Thoracic aorta (tissue), 2 donors: ENCODE measurements at places on chromosomes 6 and 20. TPM values are rescaled to one million over a fixed set of nuclear protein-coding genes. Genes with fewer than 3 reads are reported as not detected.

DNA sequence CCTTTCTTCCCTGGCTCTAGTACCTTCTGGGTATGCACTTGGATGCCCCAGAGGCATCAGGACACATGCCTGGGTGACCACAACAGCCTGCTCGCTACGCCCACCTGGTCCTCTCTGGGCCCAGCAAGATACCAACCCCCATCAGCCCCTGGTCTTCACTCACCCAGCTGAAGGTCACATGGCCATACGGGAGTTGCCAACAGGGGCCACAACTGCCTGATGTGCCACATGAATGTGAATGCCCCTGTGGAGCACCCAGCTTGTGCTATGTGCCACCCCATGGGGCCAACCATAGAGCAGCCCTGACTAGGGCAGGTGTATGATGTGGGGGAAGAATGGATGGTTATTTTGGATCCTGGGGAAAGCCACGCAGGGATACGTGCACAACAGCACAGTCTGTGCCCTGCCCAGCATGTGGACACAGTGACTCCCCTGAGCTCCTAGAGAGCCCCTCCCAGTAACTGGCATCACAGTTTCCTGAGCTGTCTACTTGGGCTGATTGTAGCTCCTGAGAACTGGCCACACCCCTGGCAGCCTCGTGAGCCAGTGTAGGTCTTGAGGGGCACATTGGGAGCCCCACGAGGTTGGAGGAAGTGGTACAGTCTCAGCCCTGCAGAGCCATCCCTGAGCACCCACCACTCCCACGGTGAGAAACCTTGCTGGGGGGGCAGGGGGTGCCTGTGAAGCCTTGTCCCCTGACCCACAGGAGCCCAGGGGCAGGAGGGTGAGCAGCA is 10.5 kb upstream of the PCMTD2 start:
- H3K36me3 ChIP-seq: no peaks in the 10 kb centered on the region
- H3K27me3 ChIP-seq: no peaks in the 10 kb centered on the region
- no peak for DNase-seq

GRCh38 chr6:39566456-39566855 is 158.8 kb downstream of the KIF6 start:
- DNase-seq: no peak
- H3K27me3 ChIP-seq: no peaks in the 10 kb centered on the region
- no peak overlapping the region for H3K27ac ChIP-seq

- no peak overlapping the region for H3K27ac ChIP-seq
- no peaks in the 10 kb centered on the region for H3K4me1 ChIP-seq
- H3K4me3 ChIP-seq: no peak overlapping the region
Observed at GRCh38 chr20:58751979-58752378, 59.4 kb downstream of the NPEPL1 start.

Gene KCNB1
- 2.3 TPM for total RNA-seq

GRCh38 chr6:53437557-53438202 is 88.9 kb upstream of the ELOVL5 start:
- H3K27me3 ChIP-seq: no peaks in the 10 kb centered on the region
- H3K36me3 ChIP-seq: no peaks in the 10 kb centered on the region
- peaks cover 16% of the 10 kb centered on the region for H3K4me1 ChIP-seq
- no peak for DNase-seq

DNA sequence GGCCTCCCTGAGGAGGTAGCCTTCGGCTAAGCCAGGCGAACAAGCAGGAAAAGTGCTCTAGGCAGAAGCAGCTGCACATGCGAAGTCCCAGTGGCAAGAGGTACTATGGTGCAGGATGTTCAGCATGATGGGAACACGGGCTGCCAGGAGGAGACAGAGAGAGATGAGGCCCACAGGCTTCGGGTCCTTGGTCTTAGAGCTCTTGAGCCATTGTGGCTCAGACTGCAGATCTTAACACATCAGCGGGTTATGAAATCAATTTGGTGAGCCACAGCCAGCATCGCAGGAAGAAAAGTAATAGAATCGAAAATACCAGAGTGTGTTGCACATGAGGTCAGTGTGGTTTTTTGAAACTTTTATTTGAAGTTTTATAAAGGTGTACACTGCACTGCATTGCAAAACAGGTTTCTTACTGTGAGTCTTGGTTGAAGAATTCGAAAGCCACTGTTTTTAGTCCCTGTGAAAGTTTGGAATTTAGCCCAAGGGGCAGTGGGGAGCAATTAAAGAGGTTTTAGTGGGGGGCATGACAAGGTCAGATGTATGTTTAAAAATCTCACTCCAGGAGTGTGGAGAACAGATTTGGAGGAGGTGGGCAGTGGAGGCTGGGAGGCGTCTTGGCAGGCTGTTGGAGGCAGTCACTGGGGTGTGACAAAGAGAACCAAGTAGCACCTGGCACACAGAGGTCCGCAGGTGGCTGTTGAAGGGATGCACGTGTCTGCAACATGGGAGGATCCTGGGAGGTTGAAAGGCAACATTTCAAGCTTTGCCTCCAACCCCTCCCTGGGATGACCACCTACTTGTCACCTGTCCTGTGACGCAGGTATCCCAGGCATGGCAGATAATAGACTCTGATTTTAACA is 69.3 kb downstream of the EYA2 start:
- DNase-seq: no peak
- H3K4me1 ChIP-seq: no peaks in the 10 kb centered on the region
- no peaks in the 10 kb centered on the region for H3K27me3 ChIP-seq
- H3K36me3 ChIP-seq: no peaks in the 10 kb centered on the region
- H3K27ac ChIP-seq: no peak overlapping the region

- H3K36me3 ChIP-seq: no peaks in the 10 kb centered on the region
- H3K27me3 ChIP-seq: no peaks in the 10 kb centered on the region
- no peak overlapping the region for H3K4me3 ChIP-seq
- DNase-seq: no peak
Observed at GRCh38 chr20:33124261-33124660, 43.7 kb upstream of the BPIFA2 start.

- DNase-seq: no peak
- no peaks in the 10 kb centered on the region for H3K36me3 ChIP-seq
- no peaks in the 10 kb centered on the region for H3K4me1 ChIP-seq
- no peaks in the 10 kb centered on the region for H3K27me3 ChIP-seq
- H3K4me3 ChIP-seq: no peak overlapping the region
- H3K27ac ChIP-seq: no peak overlapping the region
Observed at GRCh38 chr6:155402656-155403304, 52.9 kb downstream of the NOX3 start.

Gene IL17A
- not detected for total RNA-seq
